ENCODE measurements at places on chromosomes 11 and 22. TPM values are rescaled to one million over a fixed set of nuclear protein-coding genes. Genes with fewer than 3 reads are reported as not detected.

Gene TMEM126A
- polyA plus RNA-seq = 33.3 TPM

Gene BBOX1
- polyA plus RNA-seq = 12.7 TPM

Gene PAX6
- polyA plus RNA-seq = 0.10 TPM

Gene FGF4
- polyA plus RNA-seq = not detected

Gene RFPL2
- 0.05 TPM for polyA plus RNA-seq

Gene CADM1
- polyA plus RNA-seq = 1.9 TPM

Gene C11orf16
- polyA plus RNA-seq = not detected

Gene SLC1A2
- 0.11 TPM for polyA plus RNA-seq

Gene MOGAT2
- not detected for polyA plus RNA-seq

Gene IL17REL
- not detected for polyA plus RNA-seq

Gene SLC6A5
- polyA plus RNA-seq = not detected

Gene CBL
- 3.0 TPM for polyA plus RNA-seq

Gene CDPF1
- polyA plus RNA-seq = 6.6 TPM

Gene ANO9
- polyA plus RNA-seq = 40.4 TPM

Gene SRSF8
- polyA plus RNA-seq = 29.1 TPM

Gene MS4A14
- polyA plus RNA-seq = 0.26 TPM

Gene ABCC8
- 0.10 TPM for polyA plus RNA-seq

Gene TRIM29
- 1,078 TPM for polyA plus RNA-seq

Gene SCN2B
- 0.06 TPM for polyA plus RNA-seq

Gene MYO18B
- polyA plus RNA-seq = 0.29 TPM

Gene TEAD1
- 11.2 TPM for polyA plus RNA-seq

Gene UPK3A
- polyA plus RNA-seq = not detected

Gene HBE1
- not detected for polyA plus RNA-seq

Gene CLP1
- polyA plus RNA-seq = 4.4 TPM

Gene PDE2A
- 7.6 TPM for polyA plus RNA-seq

Gene TUBA8
- polyA plus RNA-seq = 0.98 TPM

Gene OR10A2
- polyA plus RNA-seq = not detected

Gene FGF3
- not detected for polyA plus RNA-seq

Gene KRTAP5-3
- not detected for polyA plus RNA-seq

Gene SLC17A6
- polyA plus RNA-seq = not detected

Gene CCDC116
- 0.61 TPM for polyA plus RNA-seq

Gene OR5M8
- polyA plus RNA-seq = not detected

Gene OR8D2
- not detected for polyA plus RNA-seq

Gene ADAMTS8
- polyA plus RNA-seq = 2.2 TPM

Gene APOA4
- polyA plus RNA-seq = 0.05 TPM

Gene FJX1
- polyA plus RNA-seq = 3.1 TPM

Gene LRRC10B
- polyA plus RNA-seq = 0.04 TPM

Gene OR4C46
- polyA plus RNA-seq = not detected

Gene GAB4
- not detected for polyA plus RNA-seq

Gene CASTOR1
- 39.3 TPM for polyA plus RNA-seq

Gene GAL3ST1
- 0.14 TPM for polyA plus RNA-seq

Gene VSIG10L2
- polyA plus RNA-seq = 0.59 TPM

Gene BID
- 19.3 TPM for polyA plus RNA-seq

Gene CHST1
- polyA plus RNA-seq = 0.25 TPM

Gene FOLR3
- 0.41 TPM for polyA plus RNA-seq

Gene MIOX
- polyA plus RNA-seq = not detected

Gene NTM
- 1.1 TPM for polyA plus RNA-seq

Gene OR52I1
- polyA plus RNA-seq = not detected

Gene FAT3
- 0.06 TPM for polyA plus RNA-seq

Gene DGCR6
- polyA plus RNA-seq = 0.57 TPM

Gene APIP
- 12.5 TPM for polyA plus RNA-seq

Gene ZNF70
- 0.92 TPM for polyA plus RNA-seq

Gene EML3
- polyA plus RNA-seq = 79.0 TPM

Measured in esophagus (tissue), 2 donors.